ENCODE measurements at places on chromosomes 7 and 10.

DNA sequence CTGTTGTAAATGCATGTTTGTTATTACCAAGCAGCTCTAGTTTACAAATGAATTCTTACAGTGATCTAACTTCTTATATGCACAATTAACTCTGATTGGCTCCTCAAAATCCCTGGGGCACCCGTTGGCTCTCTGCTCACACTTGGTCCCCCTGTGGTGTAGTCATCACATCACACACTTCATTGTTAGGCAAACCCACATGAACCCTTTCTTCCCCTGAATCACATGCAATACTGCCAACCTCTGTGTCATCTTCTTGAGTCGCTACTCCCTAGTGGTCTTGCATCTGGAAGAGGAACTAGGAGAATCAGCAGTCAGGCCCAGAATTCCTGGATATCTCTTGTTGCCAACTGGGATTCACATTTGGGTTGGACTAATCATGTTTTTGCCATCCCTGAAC is 73.1 kb downstream of the CD36 start:
- no peak for DNase-seq

DNA sequence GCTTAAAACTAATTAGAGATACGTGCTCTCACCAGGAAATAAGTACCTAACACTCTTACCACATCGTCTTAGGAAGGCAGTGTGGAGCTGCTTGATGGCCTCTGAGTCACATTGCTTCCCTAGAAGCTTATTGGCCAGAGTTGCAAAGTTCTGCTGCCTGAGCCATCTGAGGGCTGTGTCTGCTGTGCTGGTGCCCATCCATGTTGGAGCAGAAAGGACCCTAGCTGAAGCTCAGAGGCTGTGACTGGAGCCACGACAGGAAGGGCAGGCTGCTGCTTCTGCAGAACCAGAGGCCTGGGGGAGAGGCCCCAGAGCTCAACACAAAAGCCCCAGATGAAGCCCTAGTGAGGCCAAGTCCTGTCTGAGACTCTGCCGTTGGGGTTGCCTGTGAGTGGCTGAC is 64.8 kb upstream of the IGFBP3 start:
- DNase-seq = no peak

GRCh38 chr10:67772894-67773511 is 65.0 kb downstream of the DNAJC12 start:
- DNase-seq = no peak

- DNase-seq = no peak
Observed at GRCh38 chr7:155809947-155810769, 2.1 kb downstream of the SHH start.

- DNase-seq = no peak
Observed at GRCh38 chr10:58026036-58026435, 241.7 kb downstream of the IPMK start.

DNA sequence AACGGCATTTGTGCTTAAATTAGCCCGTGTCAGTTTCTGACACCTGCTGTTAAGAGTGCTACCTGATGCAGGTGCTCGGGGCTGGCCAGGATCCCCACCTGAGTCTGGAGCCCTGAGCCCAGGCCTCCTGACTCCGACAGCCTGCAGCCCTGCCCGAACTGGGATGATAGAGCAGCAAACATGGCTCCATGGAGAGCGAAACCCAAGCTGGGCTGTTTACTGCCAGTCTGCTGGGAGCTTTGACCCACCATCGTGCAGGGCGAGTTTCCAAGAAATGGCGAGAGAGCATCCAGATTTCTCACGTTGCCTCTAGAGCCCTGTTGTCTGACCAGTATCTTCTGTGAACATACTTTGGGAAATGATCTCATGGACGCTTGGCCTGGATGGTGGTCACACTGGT is 66.2 kb downstream of the MGMT start:
- no peak for DNase-seq

DNA sequence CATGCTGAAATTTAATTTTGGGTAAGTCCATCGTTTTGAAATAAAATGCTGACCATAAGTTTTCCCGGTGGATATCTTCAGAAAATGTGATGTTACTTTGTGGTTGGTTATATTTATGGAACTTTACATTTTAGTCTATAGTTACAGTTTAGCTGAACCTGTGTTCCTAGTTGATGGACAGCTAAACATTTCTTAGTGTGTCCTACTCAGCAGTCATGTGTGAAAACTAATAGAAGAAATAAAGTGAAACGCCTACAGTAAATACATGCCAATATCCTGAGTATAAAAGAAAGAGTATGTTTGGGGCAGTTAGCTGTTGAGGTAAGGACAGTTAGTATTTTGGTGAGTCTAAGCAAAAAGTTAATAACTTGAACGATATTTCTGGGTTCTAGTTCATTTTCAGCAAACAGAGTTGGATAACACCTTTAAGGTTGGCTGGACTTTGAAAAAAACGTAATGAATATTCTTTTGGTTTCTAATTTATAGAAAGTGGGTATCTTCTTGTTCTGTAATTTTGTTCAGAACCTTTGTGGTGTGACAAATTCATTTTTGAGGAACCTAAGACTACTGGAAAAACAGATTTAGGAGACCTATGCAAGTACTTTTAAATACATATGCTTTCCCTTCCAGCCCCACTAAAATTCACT is 28.7 kb downstream of the LCOR start:
- no peak for DNase-seq

- no peak for DNase-seq
Observed at GRCh38 chr7:27737616-27738015, 2.3 kb upstream of the TAX1BP1 start.

DNA sequence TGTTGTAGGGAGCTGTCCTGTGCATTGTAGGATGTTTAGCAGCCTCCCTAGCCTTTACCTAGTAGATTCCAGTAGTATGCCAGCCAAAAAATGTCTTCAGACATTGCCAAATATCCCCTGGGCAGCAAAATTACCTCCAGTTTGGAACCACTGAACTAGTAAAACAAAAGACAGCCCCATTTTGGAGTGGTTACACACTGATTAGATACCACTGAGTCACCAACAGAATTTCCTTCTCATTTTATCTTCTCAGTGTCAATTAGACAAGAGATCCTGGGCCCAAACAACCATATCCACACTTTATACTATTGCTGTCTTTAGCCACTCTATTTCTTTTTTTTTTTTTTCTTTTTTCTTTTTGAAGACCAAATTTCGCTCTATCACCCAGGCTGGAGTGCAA is 3.5 kb upstream of the CCDC6 start:
- DNase-seq = no peak
